ENCODE measurements at places on chromosomes 5 and 9. TPM values are rescaled to one million over a fixed set of nuclear protein-coding genes. Genes with fewer than 3 reads are reported as not detected.

DNA sequence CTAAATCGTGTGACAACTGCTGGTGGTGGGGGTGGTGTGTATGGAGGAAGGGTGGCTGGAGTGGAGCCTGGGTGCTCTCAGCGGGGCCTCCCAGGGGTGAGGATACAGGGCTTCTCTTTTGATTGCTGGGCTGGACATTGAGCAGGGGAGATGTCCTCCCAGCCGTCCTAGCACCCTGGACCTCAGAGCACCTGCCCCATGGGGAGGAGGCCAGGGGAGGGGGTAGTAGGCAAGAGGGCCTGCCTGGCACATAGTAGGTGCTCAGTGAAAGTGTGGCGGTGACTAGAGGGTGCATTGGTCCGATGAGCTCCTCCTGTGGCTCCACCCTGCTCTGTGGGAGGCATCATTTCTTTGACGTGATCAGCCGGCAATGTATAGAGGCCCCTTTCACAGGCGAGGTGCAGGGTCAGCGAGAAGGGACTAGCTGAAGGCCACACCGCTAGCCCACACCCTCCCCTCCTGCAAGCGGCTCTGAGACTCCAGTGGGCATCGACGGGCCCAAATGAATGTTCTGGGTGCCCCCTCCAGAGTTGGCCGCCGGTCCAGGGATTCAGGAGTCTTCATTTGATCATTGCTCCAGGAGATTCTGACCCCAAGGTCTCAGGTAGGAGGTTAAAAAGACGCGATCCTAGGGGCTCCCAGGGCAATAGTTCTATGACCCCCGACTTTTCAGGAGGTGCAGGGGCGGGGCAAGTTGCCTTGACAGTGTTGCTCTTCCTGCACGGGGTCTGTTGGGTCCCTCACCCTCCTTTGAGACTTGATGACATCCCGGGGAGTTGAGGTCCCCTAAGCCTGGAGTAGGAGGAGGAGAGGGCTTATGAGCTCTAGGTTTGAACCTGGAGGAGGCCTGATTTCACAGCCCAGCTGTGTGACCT is 255.5 kb downstream of the PBX3 start:
- no peak for DNase-seq

DNA sequence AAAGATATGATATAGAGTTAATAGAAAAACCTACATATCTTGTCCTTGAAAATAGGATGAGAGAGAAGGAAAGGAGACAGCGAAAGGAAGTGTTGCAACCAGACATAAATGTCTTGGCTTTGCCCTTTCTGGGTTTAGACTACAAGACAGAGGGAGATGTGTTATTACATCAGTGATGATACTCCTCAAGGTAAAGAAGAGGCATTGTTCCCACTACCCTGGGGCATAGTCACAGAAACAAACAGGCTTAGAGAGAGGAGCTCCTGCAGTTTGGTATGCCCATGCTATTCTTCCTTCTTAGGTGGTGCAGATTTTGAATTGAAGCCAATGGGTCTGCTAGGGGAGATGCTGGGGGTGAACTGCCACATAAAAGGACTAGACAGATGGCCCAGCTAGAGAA is 166.8 kb upstream of the RFX3 start:
- no peak for DNase-seq

GRCh38 chr9:136031741-136032730 is 63.1 kb downstream of the NACC2 start:
- no peak for DNase-seq

- no peak for DNase-seq
These were observed 102.5 kb upstream of the BASP1 start for GRCh38 chr5:17114715-17115599.

DNA sequence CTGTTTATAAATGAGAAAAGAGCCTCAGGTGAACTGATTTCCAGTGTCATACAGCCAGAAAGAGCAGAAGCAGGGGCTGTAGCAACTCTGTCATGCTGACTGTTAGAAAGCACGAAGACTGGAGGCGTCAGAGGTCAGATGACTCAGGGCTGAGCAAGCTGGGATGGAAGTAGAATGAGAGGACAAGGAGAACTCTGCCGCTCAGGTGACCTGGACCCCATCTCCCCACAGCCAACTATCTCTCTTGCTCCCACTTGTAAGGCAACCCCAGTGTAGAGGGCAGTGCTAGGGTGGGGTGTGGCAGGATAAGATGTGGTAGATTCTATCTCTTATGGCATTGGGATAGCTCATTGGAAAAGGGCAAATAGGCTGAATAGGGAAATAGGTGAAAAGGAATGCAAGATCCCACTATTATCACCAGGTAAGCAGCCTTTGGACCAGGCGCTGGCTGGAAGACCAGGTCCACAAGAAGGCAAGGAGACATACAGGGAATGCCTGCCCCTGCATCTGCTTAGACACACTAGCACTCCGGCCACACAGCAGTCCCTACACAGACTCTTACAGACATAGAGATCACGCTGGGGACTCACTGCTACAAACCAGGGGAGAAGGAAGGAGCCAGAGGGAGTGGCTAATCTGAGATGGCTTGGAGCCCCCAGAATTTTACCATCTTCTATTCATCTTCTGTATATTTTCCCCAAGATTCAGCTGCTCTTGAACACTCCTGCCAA is 21.2 kb upstream of the LOX start:
- no peak for DNase-seq

Gene HAUS6
- total RNA-seq = 20.3 TPM

Gene S100Z
- 0.50 TPM for total RNA-seq

Gene CA9
- total RNA-seq = not detected
